ENCODE measurements at places on chromosomes 7 and 10.

DNA sequence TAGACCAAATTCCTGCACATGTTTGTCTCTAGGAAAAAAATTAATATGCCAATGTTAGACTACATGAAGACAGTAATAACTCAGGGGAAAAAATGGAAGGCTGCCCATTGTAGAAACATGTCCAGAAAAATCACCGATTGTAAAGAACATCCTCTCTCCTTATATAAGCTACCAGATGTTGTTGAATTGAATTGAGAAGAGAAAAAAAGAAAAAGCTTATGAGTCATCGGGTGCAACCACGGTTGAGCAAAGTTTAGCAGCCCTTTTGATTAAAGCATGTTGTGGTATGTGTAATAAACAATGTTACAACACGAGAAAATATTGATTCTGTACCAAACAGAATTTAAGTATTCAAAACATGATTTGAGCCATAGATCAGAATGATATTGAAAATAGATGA is 102.3 kb upstream of the ARHGAP21 start:
- no peak for DNase-seq

GRCh38 chr10:48681740-48682139 is 2.9 kb upstream of the WDFY4 start:
- DNase-seq = no peak

DNA sequence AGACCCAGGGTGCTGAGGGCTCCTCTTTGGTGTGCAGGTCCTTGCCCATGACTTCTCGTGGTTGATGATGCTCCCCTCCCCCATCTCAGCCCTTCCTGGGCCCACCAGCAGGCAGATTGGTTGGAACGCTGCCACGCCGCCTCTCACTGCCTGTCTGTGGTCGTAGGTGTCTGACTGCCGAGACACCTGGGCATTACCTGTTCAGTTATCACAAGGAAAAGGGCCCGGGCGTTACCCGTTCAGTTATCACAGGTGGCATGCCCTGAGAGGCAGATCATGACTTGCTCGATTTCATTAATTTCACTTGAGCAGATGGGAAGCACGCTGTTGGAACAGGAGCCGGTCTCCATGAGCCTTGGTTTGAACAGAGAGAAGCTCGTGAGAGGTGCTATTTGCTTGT is 42.5 kb downstream of the TACR2 start:
- no peak for DNase-seq

GRCh38 chr10:125708971-125709503 is 10.5 kb upstream of the EDRF1 start:
- no peak for DNase-seq

DNA sequence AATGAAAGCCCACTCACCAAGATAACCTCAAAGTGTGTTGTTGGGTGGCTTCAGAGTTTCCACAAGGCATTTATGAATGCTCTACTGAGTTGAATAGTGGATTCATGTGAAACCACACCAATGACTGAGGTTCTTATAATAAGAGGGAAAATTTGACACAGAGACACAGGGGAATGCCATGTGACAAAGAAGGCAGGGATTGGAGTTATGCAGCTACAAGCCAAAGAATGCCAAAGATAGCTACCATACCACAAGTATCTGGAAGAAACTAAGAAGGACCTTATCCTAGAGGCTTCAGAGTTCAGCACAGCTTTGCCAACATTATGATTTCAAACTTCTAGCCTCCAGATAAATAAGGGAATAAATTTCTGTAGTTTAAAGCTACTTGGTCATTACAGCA is 68.0 kb upstream of the PCDH15 start:
- no peak for DNase-seq

DNA sequence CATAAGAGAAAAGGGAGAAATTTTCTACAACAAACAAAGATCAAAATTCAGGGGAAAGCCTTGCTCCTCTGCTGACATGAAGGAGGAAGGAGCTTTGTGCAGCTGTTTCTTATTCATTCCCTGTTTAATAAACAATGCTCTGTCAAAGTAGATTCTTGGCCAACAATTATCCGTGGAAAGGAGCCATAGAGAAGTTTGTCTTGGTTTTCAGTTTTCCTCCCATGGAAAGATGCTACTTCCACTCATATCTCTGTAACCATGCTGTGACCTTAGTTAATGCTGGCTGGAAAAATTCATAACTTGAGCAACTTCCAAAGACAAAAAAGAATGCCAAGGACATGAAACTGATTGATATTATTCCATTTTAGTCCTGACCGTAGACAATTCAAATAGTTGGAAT is 8.1 kb downstream of the DDC start:
- no peak for DNase-seq

- no peak for DNase-seq
These were observed 11.8 kb upstream of the MIOS start for GRCh38 chr7:7554649-7555575.

DNA sequence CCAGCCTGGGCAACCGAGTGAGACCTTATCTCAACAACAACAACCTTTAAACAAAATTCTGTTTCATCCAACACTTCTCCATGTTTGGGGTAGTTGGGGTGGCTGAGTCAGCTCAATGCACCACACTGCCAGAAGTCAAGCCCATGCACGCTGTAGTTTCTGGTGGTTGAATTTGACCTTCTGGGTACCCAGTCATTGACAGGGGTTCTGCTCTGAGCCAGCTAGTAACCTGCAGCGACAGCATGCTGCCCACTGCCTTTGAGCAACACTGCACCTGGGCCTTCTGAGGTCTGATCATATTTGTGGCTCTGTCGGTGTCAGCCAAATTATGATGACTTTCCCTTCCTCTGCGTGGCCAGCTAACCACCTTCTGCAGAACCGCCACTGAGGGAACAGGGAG is 84.6 kb upstream of the ZNF438 start:
- no peak for DNase-seq

Data from stimulated activated CD8-positive, alpha-beta memory T cell treated with anti-CD3 and anti-CD28 coated beads, Interleukin-4, amount 100 ng/mL, for 1 hour (primary cell).